ENCODE measurements at places on chromosomes 2 and 18.

GRCh38 chr2:233793465-233794127 lies 15.5 kb downstream of the MROH2A start:
- no peak for DNase-seq

- no peak for DNase-seq
Measured at GRCh38 chr2:29530281-29530680, 391.1 kb downstream of the ALK start.

- DNase-seq = no peak
Measured at GRCh38 chr18:74534981-74535649, 815 bp downstream of the CNDP1 start.

- no peak for DNase-seq
Measured at GRCh38 chr2:127594116-127594591, 51.8 kb upstream of the GPR17 start.

DNA sequence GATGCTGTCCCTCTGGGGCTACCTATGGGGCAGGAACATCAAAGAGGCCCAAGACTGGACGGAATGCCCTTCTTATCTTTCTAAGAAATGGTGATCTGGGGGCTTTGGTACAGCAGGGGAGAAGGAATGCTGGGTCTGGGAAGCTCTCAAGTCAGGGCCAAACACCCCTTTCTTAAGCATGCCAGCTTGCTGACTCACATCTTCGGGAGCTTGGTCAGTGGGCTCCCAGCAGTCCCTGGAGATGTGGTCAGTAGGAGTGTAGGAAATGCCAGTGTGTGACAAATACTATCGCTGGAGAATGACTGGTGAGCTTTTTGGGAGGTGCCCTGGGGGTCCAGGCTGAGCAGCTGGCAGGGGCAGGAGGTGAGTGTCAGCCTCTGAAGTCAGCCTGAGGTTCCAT lies 105.0 kb upstream of the CDC42EP3 start:
- DNase-seq = no peak

- DNase-seq = no peak
Measured at GRCh38 chr2:38515155-38516074, 87.3 kb downstream of the HNRNPLL start.

DNA sequence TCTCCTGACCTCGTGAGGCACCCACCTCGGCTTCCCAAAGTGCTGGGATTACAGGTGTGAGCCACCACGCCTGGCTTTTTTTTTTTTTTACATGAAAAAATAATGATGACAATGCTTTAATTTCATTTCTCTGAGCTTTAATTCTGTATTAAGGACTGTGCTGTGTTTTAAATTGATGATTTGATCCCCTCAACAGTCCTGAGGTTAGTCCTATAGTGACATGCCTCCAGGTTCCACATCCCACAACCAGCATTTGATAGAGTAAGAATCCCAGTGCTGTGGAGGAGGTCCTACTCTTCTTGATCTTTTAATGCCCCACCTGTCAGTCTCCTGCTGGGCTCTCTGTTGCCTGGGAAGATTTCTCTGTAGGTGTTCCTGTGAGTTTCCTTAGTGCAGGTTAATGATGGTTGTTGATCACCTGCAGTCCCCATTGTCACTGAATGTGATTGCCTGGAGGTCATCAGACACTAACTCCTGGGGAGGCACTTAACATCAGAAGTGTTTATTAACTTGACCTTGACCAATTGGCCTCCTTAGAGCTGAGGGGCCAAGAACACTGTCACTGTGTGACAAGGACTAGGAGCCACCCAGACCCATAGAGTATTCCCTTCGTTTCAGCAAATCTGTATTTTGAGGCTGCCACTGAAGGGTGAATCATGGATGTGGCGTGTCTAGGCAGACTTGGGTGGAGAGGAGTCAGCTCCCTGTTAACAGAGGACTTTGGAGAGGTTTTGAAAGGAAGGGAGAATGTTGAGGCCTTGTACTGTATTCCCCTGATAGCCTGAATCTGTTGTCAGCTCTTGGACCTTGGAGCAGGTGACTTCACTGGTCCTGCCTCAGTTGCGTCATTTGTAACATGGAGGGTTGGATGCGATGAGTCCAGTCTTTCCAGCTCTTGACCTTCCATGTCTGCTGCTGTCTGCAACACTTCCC lies 11.5 kb downstream of the ASAP2 start:
- DNase-seq = no peak

DNA sequence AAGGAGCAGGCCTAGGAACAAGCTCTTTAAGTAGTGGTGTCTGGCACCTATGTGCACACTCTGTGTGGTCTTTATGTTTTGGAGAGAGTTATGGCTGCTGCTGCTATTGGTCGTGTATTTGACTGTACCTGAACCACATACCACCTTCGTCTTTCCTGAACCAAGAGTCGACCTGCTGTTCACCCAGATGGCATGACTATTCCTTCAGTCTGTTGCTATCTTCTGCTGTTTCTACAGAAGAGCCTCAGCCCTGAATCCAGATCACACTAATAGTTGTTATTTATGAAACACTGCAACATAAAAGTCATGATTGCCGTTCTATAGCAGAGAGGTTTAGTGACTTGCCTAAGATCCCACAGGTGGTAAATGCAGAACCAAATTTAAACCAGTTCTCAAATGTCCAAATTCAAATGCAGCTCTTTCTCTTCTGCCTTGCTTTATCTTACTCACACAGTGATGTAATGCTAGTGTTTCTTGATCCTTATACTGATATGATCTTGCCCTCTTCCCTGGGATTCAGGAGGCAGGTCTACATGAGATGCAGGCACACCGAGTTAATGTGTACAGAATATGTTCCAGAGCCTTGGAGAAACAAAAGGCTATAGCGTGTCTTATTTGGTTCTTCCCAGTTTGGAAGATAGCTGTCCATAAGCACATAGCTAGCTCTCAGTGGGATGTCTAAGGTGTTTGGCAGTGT lies 122.1 kb upstream of the FOSL2 start:
- DNase-seq = no peak

DNA sequence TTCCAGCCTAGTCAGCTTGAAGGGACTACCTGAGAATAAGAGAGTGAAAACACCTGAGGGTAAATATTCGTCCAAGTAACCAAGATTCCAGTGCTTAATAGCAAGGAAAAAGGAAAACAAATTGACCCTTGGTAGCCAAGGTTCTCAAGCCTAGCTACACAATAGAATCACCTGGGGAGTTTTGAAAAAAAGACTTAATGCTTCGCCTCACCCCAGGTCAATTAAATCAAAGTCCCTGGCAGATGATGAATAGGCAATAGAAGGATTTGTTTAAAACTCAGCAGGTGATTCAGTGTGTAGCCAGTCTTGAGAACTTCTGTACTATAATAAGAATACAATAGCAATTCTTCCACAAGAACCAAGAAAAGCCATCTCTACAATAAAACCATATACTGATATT lies 500.2 kb downstream of the XIRP2 start:
- no peak for DNase-seq

DNA sequence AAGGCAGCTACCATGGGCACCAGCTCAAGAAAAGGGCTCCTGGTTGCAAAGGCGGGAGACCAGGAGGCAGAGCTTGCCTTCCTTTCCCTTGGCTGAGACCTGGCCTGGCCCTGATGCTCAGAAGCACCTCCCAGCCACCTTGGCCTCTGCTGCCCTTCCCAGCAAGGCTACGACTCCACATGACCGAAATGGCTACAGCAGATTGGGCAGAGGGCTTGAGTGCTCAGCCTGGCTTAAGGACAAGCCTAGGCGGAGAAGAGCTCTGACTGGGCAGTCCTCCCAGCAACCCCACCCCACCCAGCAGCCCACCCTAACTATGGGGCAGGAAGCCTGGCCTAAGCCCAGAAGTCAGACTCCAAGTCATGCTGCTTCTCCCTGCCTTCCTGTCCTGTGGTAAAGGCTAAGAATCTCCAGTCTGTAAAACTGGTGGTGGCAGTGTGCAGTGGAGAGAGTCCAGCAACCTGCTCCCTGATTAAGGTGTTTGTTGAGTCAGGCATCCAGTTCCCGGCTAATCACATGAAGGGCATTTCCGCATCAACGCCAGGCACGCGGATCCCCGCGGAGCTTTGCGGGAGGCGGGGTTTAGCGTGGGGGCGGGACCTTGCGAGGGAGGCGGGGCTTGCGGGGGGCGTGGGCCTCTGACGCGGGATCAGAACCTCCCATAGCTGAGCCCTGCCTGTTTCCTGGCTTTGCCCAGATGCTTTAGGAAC lies 256.0 kb downstream of the BCL11A start:
- no peak for DNase-seq

DNA sequence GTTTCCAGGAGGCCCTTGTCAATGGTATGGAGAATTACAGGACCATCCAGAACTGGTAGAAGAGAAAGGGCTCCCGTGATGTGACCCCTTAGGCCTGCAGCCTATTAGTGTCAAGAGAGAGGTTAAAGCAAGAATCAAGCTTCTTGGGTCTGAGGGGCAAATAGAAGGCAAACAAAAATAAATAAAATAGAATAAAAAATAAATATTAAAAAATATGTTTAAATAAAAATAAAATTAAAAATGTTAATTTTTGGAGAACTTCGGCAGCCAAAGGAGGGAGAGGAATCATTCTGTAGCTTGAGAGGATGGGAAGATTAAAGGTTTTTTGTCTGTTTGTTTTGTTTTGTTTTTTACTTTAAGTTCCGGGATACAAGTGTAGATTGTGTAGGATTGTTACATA lies 15.2 kb upstream of the TMEM178A start:
- DNase-seq = no peak

DNA sequence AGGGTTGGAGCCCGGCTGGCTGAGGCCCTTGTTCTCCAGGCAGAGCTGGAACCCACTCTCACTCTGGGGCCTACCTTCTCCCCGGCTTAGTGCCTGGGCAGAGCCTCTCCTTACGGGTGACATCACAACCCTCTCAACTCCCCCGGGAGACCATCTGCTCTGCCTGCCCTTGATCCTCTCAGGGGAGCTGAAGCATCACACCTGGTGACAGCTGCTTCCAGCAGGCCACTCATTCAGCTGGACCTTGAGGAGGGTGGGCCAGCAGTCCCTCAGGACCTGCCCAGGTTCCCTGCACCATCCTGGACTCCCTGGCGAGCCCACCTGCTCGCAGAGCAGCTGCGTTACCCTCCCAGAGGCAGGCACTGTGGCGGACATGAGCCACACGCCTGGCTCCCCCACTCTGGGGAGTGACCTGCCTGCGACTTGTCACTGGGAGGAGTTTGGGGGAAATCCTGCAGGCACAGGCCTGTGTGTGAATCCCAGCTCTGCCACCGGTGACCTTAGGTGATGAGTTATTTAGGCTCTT lies 13.1 kb downstream of the HS6ST1 start:
- no peak for DNase-seq

GRCh38 chr2:203993011-203993410 lies 56.4 kb downstream of the ICOS start:
- no peak for DNase-seq

GRCh38 chr2:168801961-168802858 lies at the start of gene NOSTRIN:
TSS of gene NOSTRIN (plus strand) at chr2:168802637. CDS start at chr2:168802647, 10 bp downstream.
- DNase-seq = no peak

DNA sequence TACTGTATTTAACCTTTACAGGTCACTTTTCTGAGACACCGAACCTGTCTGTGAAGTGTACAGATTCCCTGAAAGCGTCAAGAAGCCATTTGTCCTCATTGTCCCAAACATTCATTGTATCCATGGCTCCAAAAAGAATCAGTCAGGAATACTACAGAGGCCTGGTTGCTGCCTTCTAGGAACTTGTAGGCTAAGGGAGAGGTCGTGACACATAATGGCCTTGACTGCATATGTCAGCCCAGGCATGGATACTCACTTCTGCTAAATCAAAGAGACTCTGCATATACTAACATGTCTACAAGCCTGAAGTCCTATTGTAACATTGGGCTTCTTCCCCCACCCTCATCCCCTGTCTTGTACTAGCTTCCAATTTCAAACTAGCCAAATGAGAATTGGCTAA lies 40.2 kb downstream of the ONECUT2 start:
- no peak for DNase-seq

DNA sequence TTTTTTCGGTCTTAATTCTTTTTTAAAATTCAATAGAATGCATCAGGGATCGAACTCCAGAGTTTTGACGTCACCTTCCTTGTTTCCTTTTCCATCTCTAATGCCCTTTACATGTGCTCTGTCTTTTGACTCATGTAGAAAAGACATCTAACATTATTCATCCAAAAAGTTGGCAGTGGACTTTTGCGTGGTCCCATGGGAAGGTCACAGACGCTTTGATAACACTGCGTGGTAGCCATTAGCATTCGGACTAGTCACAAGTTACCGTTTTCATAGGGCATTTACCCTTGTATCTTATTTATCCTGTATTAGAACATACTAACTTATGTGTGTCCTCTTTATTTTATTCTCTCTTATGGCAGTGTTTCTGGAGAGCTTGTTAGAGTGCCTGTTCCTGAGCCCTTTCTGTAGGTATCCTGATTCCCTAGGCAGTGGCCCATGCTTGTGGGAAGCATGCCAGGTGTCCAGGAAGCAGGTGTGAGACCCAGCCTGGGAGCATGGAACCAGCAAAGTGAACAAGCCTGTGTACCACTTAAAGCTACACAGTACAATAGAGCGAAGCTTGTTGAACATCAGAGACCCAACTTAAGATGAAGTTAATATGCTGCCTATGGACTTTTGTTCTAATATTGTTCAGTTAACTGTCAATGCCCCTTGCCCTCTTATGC lies 73.6 kb upstream of the RBM44 start:
- no peak for DNase-seq

GRCh38 chr18:61753373-61753772 lies 139.4 kb downstream of the RNF152 start:
- no peak for DNase-seq

DNA sequence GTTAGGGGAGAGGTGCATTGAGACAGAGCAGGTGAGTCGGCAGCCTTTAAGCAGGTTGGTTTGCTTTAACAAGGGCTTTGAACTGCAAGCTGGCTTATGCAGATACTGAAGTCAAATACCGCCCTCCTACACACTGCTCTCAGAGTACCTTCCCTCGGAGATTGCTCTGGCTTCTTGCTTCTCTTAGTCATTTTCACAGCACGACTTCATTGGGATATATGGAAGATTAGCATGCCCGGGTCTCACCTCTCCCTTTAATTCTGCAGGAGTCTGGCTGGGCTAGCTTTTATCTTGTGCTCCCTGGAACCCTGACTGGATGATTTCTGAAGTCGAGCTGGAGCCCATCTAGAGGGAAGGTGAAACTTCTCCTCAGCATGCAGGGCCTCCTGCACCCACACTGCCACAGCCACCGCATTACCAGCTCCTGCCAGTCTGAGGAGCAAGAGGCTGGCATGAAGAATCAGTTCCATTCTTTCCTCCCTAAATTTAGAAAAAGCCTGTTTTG lies 395.5 kb upstream of the HNRNPA3 start:
- no peak for DNase-seq

DNA sequence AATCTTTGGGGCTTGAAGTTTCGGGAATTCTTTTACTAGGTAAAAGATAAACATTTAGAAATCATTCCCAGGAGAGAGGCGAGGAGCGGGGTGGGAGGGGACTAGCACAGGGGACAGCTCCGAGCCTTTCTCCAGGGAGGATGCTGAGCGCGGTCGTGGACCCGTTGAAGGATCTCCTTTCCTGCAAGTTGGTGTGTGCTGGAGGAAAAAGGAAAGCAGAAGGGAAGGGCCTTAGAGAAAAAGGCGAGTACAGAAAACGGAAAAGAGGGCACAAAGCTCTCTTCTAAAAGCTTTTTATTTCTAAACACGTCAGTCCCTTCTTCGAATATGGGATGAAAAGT lies 640 bp downstream of the SLC39A6 start:
- no peak for DNase-seq

DNA sequence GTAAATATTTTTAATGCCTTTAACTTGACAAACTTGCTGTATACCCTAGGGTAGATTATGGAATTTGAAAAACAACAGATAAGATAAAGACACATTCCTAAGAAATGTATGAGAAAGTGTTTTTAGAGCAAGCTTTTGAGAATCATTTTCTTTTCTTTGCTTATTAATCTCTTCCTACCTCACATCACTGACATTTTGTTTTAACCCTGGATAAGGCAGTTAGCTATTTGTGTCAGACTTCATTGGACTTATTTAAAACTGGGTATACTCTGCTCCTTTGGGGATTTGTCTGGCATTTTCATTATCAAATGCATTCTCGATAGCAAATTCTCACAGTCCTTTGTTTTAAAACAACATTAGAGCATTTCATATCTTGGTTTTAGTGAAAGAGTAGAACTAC lies 17.2 kb downstream of the EML4 start:
- no peak for DNase-seq
